ENCODE measurements at places on chromosomes 5 and 9. TPM values are rescaled to one million over a fixed set of nuclear protein-coding genes. Genes with fewer than 3 reads are reported as not detected.

DNA sequence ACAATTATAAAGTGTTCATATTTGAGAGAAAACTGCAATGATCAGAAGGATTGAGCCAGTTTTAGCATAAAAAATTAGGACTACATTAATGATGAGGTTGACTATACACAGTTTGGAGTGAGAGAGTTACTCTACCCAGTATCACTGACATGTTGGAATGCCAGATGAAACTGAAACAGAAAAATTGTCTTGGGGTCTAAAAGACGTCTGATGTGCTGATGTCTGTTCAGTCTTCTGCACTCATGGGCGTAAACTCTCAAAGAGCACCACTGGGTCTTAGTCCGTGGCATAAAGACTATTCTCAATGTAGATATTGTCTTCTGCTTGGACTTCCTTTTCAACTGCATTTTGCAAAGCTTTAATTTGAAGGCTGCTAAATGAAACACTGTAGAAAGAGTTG, 29.5 kb downstream of the HAVCR1 start:
- DNase-seq, result no peak

DNA sequence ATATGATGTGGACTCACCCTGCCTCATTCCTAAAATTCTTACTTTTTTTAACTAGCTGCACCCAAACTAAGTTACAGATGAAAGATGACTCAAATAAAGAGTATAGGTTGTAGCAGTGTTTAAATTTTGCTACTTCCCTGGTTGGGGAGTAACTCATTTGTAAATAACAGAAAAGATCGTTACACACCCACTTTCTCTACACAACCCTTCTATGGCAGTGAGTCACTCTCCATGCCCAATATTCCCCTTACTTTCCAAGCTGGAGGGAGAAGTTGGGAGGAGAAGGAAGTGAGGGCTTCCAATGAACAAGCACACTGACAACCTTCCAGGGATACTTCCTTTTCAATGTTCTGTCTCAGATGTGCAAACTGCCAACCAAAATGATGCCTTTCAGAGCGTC, 1.9 kb downstream of the RASEF start:
- DNase-seq, result peak; percentile 40

- no peak for DNase-seq
These were observed 4.1 kb upstream of the CXXC5 start for GRCh38 chr5:139644001-139644456.

DNA sequence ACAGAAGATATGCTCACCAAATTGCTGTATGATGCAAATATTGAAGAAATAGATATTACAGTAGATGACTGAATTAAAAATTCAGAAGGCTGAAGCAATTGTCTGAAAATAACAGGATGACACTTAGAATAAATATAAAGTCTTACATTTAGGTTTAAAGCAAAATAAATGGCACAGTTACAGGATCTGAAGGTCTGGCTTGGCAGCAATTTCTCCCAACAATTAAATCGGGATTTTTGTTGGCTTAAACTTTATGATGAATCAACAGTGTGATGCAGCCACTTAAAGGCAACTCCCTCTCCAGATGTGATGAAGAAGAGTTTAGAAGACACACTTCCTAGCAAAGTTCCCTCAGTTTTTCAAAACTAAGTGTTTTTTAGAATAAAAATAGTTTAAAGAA, 80.5 kb downstream of the NREP start:
- DNase-seq, result no peak

DNA sequence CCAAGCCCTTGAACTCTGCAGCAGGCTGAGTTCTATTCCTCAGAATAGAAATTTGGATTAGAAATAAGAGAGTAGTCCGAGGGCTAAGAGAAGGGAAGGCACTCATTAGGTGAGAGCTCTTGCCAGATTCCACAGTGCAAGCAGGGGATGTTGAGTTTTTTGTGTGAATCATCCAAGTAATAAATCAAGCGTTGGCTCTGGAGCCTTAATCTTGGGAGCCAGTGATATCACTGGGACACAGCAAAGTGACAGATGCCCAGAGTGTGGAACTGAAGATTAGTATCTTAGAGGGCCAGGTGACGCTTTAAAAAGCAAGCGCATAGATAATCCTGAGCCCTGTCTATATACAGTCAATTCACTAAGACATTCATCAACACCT, 60.3 kb downstream of the FOXD1 start:
- DNase-seq, result peak; percentile 88

DNA sequence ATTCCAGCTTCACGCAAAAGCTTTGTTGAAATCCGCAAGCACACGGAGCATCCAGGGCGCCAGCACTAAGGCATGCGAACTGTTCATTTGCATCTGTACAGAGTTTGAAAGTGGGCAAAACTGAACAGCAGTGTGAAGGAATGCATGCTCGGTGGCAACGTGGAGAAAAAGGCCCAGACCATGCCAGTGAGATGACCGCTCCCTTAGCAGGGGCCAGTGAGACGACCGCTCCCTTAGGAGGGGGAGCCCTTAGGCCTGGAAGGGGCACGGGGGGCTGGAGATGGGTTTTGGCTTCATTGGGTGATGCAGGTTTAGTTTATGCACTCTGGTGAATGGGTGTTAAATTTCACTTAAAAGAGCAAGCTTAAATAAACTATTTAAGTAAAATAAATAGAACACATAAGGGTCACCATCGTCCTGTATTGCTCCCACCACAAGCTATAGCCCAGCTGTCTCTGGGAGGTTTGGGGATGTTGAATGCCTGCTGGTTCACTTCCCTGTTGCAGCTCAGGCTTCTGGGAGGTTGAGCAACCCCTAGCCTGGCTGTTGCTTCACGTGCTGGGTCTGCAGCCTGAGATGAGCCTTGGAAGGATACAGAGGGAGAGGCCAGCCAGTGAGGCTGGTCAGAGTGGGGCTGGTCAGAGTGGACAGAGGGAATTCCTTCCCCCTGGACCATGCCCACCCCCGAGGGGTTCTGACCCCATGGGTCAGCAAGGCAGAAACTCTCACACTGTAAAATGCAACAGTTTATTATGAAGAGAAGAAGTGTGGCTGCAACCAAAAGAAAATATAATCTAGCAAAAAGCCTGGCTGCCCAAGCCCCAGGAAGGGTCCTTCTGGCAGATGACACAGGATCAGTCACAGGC, 4.6 kb upstream of the FCN1 start:
- no peak for DNase-seq

DNA sequence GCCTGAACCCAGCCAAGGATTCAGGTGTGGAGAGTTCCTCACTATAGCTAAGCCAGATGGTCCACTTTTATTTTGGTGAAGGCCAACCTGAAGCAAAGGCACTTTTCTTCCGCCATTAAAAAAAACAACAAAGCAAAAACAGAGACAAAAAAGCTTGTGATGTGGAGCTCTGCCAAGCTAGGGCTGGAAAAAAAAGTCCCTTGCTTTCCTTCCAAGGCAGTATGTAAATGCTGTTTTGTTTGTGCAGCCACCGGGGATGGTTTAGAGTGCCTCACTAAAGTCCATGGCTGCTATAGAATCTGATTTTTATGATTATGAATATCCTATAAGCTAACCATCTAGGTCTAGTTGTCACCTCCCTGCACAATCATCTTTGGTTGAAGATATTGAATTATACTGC, 14.9 kb downstream of the MEGF10 start:
- no peak for DNase-seq

DNA sequence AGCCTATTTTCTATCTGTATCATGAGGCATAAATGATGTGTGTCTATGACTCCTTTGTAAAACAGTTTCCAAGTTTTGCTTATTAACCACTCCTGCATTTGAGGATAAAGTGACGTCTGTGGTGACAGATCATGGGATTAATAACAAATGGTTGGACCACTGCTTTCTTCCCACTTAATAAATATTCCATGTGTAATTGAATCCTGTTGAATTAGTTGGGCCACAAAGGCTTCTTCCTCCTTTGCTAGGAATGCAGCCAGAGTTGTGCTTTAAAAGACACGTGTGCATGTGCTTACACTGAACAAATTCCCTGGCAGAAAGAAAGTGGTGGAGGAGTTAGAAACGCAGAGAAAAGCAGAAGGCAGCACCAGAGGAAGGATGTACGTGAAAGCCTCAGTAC, 150.2 kb downstream of the ACTBL2 start:
- DNase-seq, result no peak

DNA sequence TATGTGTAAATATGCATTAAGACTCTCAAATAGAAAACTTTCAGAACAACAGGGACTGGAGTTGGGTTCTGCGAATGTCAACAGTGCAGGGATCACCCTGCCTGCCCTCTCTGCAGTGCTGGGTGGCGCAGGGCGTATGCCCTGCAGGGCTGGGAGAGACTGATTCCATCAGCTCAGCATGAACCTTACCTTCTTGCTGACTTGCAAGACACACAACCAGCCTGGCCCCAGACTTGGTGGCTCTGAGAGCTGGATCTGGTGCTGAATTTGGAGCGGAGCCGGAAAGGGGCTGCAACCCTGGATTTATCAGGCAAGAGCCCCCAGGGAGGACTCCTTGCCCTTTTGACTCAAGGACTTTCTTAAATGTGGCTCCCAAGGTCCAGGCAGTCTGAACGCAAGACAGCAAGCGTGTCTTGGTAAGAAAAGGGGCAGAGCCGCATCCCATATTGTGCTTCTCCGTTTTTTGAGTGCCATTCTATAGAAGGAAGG, 376.0 kb upstream of the IRX2 start:
- DNase-seq, result no peak

GRCh38 chr9:133509179-133510083, 15.3 kb downstream of the MYMK start:
- DNase-seq, result no peak

GRCh38 chr5:146034127-146034526, 71.2 kb downstream of the PLAC8L1 start:
- DNase-seq, result no peak

- DNase-seq, result no peak
These were observed 31.0 kb downstream of the TNFAIP8 start for GRCh38 chr5:119386596-119387344.

GRCh38 chr5:149002053-149002452, 60.8 kb downstream of the SH3TC2 start:
- peak; percentile 100 for DNase-seq

DNA sequence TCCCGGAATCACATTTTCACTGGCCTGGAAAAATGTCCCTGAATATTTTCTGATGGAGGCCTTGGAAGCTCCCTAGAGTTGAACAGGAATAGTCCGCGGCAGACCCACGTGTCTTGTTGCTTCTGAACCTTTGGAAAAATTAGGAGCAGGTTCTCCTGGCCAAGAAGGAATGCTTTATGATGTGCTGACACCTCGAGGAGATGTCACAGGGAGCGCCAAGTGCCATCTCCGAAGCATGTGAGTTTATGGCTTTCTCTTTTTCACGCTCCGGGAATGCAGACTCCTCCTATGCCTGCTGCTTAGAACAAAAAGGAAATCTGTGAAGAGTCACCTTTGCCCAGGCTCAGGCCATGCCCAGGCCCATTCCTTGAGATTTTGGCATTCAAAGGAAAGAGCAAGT, 84.6 kb downstream of the BOD1 start:
- DNase-seq, result no peak

- no peak for DNase-seq
These were observed 336.4 kb upstream of the MPDZ start for GRCh38 chr9:13615660-13616490.

- DNase-seq, result peak; percentile 66
These were observed 91.8 kb upstream of the TNC start for GRCh38 chr9:115209601-115210306.

STPG3 gene
- total RNA-seq, result not detected

C9orf85 gene
- 10.9 TPM for total RNA-seq

ABCA2 gene
- total RNA-seq, result 33.5 TPM

SAXO1 gene
- not detected for total RNA-seq

RETREG1 gene
- 20.7 TPM for total RNA-seq

ARID3C gene
- 0.19 TPM for total RNA-seq

RACK1 gene
- total RNA-seq, result 2,696 TPM

LRRC14B gene
- total RNA-seq, result not detected

FAM153A gene
- total RNA-seq, result not detected

COL23A1 gene
- total RNA-seq, result not detected

IL31RA gene
- total RNA-seq, result 1.6 TPM
